NCI-H2029 treated with DMSO at 0.1 percent for 48 hours (cell line): ENCODE measurements at places on chromosomes 1 and 21.
A peak's percentile ranks its signal among the peaks of the same experiment; 100 is the strongest.

GRCh38 chr1:86421601-86422280 is 2.2 kb upstream of the CLCA2 start:
- DNase-seq = no peak

GRCh38 chr1:112674440-112674985 is at the start of gene MOV10:
MOV10 (plus strand) TSS chr1:112674659; CDS start chr1:112674913, 254 bp downstream.
- DNase-seq = peak; percentile 51

- no peak for DNase-seq
Measured at GRCh38 chr1:52901384-52901783, 20.2 kb downstream of the ECHDC2 start.

DNA sequence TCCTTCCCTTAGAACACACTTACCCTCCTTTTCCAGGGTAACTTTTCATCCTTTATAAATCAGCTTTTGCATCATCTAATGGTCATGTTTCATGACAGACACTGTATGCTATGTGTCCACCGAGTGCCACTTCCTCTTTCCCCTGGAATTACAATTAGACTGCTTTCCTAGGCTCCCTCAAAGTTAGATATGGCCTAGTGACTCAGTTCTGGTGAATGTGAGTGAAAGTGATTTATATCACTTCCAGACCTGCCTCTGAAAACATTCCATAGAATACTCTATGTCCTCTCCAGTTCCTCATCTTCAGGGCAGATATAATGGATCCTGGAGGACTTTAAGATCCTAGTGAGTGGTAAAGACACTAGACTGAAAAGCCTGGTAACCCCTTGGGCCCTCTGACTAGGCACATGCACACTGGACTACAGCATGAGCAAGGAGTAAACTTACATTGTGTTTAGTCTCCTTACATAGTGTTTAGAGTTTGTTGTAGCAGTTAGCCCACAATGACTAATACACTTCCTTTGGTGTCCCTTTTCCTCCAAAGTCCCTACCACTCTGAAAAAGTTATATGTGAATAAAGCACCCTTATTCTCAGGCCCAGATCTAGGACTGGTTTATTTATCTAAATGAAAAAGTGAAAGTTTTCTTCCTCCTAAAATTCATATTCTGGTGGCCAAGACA is 59.3 kb downstream of the GPR88 start:
- DNase-seq = no peak

GRCh38 chr1:211285196-211285595 is 26.0 kb downstream of the RCOR3 start:
- no peak for DNase-seq

DNA sequence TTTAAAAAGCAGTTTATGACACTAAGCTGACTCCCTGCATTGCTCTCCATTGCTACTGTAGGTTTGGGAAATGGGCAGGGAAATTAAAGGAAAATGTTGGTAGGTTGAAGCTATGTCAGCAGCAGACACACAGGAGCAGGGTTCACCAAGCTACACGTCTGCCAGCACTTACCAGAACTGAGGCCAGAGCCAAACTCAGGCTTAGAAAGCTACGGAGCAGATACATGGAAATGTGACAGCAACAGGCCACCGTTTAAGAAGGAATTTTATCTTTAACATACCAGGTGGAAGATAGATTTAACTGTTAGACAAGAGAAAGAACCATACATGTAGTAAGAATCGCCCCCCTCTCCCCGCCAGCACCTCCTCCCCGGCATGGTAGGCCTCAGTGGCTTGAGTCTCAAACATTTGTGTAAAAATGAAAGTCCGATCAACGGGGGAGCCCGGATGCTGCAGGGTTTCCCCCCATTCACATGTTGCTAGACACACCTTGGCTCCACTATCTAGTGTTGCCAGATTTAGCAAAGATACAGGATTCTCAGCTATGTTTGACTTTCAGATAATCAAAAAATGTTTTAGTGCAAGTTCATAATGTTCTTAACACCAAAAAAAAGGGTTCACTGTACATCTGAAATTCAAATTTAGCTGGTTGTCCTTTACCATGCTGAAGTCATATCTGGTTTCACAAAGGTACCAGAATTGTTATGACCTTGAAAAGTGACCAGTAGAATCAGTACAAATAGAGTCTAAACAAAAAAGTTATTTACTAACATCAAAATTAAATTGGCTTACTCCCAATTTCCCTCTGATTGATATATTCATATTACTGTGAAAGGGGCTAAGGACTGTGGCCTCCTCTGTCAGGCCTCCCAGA is 6.7 kb downstream of the OR2T11 start:
- no peak for DNase-seq

DNA sequence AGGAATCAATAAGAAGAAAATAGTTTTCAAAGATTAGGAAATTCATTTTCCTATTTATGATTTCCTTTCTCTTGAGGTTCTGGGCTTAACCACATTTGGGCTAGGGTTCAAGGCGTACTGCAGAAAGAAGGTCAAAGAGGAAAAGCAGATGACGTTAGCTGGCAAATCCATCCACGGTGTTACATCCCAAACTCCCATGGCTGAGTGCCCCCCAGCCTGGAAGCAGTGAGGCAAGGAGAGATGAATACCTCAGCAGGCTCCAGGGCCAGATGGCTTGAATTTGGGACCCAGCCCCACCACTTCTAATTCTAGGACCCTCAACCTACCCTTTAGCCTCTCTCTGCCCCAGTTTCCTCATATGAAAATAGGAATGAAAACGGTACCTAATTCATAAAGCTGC is 17.7 kb downstream of the SUSD4 start:
- no peak for DNase-seq

GRCh38 chr1:29237129-29237821 is 953 bp downstream of the PTPRU start:
- DNase-seq = no peak

DNA sequence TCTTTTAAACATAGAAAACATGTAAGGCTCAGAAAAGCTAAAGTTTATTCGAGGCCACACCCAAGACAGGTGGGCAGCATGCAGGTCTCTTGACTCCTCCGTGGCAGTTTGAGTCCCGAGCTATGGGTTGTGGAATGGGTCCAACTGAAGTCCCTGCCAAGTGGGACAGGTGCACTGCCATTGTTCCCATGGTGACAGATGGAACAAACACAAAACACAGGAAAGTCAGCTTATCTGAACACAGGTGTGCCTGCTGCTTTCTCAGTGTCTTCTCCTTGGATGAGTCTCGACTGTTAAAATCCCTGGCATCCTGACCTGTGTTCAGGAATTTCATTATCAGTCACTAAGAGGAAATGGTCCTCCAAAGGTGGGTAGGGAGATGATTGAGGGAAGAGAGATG is 99.0 kb upstream of the RAB4A start:
- peak; percentile 84 for DNase-seq

GRCh38 chr1:210237479-210237878 is 4.9 kb downstream of the SERTAD4 start:
- no peak for DNase-seq

DNA sequence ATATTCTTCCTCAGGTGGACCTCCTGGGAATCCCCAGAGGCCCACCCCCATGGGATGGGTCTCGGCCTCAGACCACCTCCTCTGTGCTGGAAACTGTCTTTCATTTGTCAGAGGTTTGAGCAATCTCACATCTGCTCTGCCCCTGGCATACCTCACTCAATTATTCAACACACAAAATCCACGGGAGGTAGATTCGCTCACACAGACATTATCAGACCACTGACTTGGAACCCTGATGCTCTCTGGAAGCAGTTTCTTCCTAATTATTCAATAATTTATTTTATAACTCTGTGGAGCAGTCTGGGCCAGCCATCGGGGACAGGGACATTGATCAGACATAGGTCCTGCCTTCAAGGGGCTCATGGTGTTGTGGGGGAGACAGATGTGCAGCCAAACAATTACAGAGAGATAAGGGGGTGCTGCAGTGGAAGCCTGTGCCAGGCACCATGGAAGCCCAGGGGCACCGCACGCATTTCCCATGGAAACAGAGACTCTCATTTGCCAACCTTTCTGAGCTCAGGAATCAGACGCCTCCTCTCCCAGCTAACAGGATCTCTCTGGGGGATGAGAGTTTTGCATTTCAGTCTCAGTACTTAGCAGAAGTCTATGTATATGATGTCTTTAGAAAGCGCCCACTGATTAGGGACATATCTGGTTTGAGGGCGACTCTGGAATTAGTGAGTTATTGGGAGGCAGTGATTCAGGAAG is 96.5 kb downstream of the HMGB4 start:
- DNase-seq = no peak

DNA sequence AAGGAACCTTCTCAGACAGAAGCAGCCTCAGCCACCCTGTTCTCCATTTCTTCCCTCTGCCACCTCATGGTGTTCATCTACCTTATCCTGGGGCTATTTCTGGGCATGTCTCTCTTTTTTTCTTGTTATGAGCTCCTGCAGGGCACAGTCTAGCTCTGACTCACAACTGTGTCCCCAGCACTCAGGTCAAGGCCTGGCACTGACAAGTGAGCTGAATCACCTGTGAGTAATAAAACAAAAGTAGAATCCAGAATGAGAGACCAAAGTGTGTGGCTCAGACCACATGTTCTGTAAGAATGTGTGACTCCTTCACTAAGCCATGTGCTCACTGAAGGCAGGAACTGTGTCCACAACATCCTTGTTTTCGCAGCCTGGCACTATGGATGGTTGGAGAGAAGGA is 23.2 kb downstream of the C1orf94 start:
- no peak for DNase-seq

DNA sequence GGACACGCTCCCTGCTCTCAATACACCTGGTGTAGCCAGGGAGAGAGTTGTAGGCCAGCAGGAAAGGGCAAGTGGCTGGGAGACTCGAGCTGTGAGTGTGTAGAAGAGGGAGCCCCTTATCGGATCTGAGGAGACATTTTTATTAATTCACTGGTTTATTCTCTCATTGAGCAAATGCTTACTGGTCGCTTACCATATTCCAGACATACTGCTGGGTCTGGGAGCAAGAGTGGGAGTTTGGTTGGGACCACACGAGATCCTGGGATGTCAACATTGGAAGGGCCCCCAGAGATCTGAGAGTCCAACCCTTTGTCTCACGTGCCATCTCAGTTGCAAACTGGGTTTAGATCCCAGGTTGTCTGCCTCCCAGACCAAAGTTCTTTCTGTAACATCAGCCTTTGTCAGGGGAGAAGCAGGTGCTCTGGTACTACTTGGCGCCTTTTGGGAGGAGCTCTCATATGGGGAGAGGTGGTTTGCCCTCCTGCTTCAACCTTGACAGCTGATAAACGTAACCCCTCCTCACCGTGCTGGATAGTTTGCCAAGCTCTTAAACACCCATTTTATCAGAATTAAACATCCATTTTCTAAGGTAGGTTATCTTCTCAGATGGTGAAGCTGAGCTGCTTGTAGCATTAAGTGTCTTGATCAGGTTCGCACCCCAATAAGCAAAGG is 742 bp downstream of the TMEM222 start:
- no peak for DNase-seq

DNA sequence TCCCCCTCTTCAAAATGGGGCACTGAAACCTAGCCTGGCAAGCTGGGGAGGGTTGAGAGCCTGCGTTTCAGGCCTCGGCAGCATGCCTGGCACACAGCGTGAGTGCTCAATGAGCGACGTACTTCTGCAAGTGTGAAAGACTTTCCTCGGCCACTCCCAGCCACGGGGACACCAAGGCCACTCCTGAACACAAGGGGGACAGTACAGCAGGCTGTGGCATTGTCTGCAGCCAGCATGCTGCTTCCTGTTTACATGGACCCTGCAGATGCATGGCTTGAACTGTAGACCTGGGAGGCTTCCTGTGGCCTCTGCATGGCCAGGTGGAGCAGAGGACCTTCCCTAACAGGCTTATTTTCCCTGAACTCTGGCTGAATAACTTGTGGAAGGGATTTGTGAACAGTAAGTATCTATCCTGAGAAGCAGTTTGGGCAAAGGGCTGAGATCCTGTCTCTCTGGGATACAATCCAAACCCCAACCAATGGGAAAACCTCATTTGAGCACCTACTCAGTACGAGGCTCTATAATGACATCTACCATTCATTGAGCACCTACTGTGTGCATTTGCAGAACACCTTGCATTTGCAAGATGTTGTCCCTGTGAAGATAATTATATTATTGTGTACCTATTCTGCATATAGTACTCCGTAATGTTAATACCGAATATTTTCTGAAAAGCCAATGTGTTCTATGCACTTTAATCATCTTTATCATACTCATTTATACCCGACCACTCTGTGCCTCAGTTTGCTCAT is 9.9 kb upstream of the HSPG2 start:
- DNase-seq = no peak

DNA sequence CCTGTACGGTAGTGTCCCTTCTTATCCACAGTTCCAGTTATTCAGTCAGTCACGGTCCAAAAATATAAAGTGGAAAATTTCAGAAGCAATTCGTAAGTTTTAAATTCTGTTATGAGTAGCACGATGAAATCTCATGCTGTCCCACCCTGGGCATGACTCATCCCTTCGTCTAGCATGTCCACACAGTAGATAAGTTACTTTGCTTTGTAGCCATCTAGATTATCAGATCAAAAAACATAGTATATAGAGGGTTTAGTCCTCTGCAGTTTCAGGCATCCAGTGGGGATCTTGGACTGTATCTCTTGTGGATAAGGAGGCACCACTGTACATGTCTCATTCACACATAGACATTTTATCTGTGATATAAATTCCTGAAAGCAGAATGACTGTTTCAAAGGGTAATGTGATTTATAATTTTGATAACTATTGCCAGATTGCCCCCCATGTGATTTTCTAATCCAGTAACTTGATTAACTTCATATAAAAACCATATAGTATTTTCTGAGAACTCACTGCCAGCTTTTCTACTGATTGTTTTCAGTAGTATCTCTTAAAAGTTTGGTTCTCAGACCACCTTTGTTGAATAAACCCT is 143.3 kb downstream of the DYRK1A start:
- no peak for DNase-seq

GRCh38 chr1:203711251-203712007 is 53.6 kb upstream of the LAX1 start:
- DNase-seq = no peak

DNA sequence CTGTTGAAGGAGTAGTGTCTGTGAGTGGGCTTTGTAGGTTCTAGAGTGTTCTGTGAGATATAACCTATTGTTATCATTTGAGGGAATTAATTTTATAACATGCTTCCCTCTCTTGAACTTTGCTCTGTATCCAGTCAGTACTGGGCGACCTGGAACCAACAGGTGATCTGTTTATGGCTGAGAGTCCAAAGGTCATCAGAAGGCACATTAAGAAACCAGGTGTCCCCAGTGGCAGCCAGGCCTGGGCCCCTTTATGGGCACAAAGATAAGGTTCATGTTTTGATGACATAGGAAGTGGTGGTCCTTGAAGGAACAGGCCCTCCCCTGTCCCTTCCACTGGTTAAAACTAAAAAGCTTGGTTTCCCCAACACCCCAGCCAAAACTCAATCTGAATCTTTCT is 61.1 kb downstream of the FHAD1 start:
- no peak for DNase-seq

GRCh38 chr1:43351421-43352350 is 7.1 kb upstream of the CDC20 start:
- DNase-seq = no peak

DNA sequence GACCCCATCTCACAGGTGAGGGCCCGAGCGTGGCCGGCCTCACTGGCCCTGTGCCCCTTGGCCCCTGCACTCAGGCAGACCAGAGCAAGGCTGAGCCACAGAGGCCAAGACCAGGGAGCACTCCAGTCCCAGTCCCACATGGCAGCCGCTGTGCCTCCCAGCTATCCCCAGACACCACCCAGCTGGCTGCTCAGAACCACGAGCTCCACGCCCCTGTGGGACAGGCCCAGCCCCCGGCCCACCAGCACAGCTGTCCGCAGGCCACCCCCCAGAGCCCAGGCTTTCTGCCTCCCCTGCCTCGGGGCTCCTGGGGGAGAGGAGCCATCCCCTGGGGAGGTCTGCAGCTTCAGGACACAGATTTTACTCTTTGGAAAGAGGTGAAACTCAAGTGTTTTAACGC is 9.1 kb upstream of the C1QTNF12 start:
- DNase-seq = no peak
